ENCODE measurements at places on chromosomes 3 and 15. TPM values are rescaled to one million over a fixed set of nuclear protein-coding genes. Genes with fewer than 3 reads are reported as not detected.

GRCh38 chr3:53158765-53159155 is 2.2 kb upstream of the PRKCD start:
- DNase-seq: no peak
- peaks cover 61% of the 10 kb centered on the region for H3K4me1 ChIP-seq
- H3K36me3 ChIP-seq: no peaks in the 10 kb centered on the region
- peaks cover 27% of the 10 kb centered on the region for H3K27me3 ChIP-seq

GRCh38 chr3:194640829-194641228 is 7.6 kb upstream of the TMEM44 start:
- no peak for DNase-seq
- H3K4me1 ChIP-seq: no peaks in the 10 kb centered on the region
- no peaks in the 10 kb centered on the region for H3K36me3 ChIP-seq
- no peaks in the 10 kb centered on the region for H3K27me3 ChIP-seq

- no peaks in the 10 kb centered on the region for H3K27me3 ChIP-seq
- H3K27ac ChIP-seq: no peak overlapping the region
- H3K4me1 ChIP-seq: no peaks in the 10 kb centered on the region
- H3K36me3 ChIP-seq: no peaks in the 10 kb centered on the region
- no peak overlapping the region for H3K4me3 ChIP-seq
- DNase-seq: no peak
Observed at GRCh38 chr3:62454916-62455315, 81.6 kb upstream of the FEZF2 start.

GRCh38 chr3:134441321-134441720 is 44.5 kb downstream of the ANAPC13 start:
- H3K27me3 ChIP-seq: no peaks in the 10 kb centered on the region
- H3K4me3 ChIP-seq: no peak overlapping the region
- H3K27ac ChIP-seq: no peak overlapping the region
- no peak for DNase-seq

DNA sequence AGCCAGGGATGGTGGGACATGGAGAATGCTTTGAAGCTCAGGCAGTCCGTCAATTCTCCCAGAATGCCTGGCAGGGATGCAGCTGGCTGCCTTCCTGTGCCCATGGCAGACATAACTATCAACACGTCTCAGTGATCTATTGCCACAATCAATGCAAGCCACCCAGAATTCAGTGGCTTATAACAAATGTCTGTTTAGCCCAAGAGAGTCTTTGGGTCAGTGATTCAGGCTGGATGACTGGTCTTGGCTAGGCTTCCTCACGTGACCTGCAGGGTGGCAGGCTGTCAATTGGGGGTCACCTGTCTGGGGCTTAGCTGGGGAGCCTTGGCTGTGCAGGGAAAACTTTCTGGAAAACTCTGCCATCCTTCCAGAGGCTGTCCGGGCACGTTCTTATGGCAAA is 213.1 kb upstream of the LRRFIP2 start:
- no peak for DNase-seq
- H3K4me1 ChIP-seq: peaks cover 23% of the 10 kb centered on the region
- no peak overlapping the region for H3K27ac ChIP-seq
- H3K27me3 ChIP-seq: no peaks in the 10 kb centered on the region
- no peaks in the 10 kb centered on the region for H3K36me3 ChIP-seq

DNA sequence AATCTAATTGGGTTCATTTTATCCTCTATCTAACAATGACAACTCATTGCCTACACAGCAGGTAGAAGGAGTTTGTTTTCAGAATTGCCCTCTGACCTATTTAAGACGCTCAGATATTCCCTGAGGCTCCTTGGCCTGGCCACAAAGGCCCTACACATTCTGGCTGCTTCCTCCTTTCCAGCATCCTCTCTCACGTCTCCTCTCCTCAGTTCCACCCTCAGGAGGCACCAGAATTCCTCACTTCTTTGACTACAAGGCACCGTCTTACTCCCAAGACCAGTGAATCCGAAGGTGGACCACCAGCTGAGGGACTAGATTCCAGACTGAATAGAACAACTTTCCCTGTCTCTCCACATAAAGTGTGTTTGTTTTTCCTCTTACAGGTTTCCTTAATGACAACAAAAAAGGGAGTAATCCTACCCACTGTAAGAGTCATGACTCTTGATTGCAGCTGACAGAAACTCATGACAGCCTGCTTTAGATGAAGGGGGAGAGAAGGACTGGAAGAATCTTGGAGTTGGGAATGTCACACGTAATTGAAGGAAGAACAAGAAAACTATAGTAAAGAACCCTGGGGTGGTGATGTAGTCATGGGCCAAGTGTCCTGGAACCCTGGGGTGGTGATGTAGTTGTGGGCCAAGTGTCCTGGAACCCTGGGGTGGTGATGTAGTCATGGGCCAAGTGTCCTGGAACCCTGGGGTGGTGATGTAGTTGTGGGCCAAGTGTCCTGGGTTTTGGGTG is 22.0 kb upstream of the MUC20 start:
- no peak overlapping the region for H3K27ac ChIP-seq
- peaks cover 43% of the 10 kb centered on the region for H3K36me3 ChIP-seq
- H3K4me1 ChIP-seq: peaks cover 7% of the 10 kb centered on the region
- H3K27me3 ChIP-seq: no peaks in the 10 kb centered on the region
- DNase-seq: no peak

- no peak overlapping the region for H3K4me3 ChIP-seq
- H3K36me3 ChIP-seq: no peaks in the 10 kb centered on the region
- H3K27ac ChIP-seq: no peak overlapping the region
- no peaks in the 10 kb centered on the region for H3K4me1 ChIP-seq
- DNase-seq: no peak
Observed at GRCh38 chr3:172573422-172573821, 50.2 kb upstream of the TNFSF10 start.

DNA sequence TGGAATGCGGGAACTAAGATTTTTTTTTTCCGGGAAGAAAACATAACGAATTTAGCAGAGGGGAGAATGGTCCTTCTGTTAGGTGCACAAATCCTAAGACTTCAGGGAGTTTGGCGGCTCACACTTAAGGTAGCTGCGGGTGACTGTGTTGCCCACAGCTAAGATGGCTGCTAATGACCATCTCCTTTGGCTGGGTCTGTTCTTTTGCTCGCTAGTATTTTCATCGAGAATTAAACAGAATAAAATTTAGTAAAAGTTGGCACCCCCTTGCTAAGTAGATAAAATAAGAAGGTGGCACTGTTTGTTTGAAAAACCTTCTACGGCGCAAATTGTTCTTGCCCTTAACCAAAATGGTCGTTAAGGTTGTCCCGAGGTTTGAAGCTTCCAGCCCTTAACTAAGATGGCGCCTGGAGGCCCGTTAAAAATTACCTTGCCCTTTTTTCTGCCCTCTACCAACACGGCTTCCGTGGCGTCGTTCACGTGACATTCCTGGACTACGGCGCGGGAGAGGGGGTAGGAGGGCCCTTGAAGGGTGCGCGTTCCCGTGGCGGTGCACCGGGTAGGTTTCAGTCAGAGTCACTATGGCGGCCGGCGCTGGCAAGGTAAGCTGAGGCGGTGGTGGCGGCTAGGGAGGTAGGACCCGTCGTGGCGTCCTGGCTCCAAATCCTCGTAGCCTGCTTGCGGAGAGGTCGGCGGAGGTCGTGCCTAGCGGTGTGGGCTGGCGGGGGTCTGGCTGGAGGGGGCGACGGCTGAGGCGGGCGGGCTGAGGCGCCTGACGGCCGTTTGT is at the start of gene SLMAP:
Gene SLMAP (plus strand): TSS at position 569 of the 787 bp plus-strand sequence. CDS start 1,343 bp downstream, outside the sequence.
- no peaks in the 10 kb centered on the region for H3K27me3 ChIP-seq
- H3K27ac ChIP-seq: peak within 1 kb of the TSS; percentile 86
- DNase-seq: peak; percentile 92
- peaks cover 42% of the 10 kb centered on the region for H3K4me1 ChIP-seq
- H3K36me3 ChIP-seq: peaks cover 11% of the 10 kb centered on the region
- peak within 1 kb of the TSS; percentile 98 for H3K4me3 ChIP-seq

GNAT1 gene
- not detected for total RNA-seq

DNA sequence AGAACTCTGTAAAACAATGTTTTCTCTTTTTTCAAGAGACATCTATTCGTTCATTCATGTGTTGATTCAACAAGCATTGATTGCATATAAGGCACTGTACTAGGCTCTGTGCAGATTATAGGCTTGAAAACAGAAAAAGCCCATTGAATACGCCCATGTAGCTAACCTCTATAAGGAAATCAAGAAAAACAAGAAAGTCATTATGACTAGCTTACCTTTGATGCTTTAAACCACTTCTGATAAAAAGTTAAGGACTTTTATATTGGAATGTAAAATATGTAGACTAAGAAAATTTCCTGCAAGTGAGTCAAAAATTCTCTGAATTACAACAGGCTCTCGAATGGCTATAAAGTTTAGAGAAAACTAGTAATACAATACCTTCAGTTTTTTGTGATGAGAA is 92.5 kb downstream of the BDH1 start:
- no peak overlapping the region for H3K4me3 ChIP-seq
- DNase-seq: no peak
- H3K36me3 ChIP-seq: no peaks in the 10 kb centered on the region
- no peaks in the 10 kb centered on the region for H3K4me1 ChIP-seq
- peaks cover 10% of the 10 kb centered on the region for H3K27me3 ChIP-seq

ZNF80 gene
- 0.16 TPM for total RNA-seq

DNA sequence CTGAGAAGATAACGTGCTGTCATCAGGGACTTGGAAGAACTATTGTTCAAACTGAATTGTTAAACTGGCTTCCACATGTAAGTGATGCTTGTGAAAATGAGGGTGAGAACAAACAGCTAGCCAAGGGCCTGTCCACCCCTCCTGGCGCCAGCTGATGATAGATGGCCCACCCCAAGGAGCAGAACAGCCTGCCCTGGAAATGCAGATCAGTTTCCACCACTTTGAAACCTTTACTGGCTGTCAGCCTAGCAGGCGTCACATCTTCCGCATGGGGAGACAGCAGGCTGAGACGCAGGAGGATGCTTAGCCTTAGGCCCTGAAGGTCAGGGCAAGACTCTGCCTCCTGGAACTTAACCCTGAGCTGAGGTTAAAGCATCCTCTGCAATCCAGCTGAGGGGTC is 6.4 kb upstream of the SLC51B start:
- H3K36me3 ChIP-seq: no peaks in the 10 kb centered on the region
- H3K4me3 ChIP-seq: no peak overlapping the region
- H3K27ac ChIP-seq: no peak overlapping the region
- no peaks in the 10 kb centered on the region for H3K4me1 ChIP-seq
